Effector CD8-positive, alpha-beta T cell (primary cell): ENCODE measurements at places on chromosomes 2 and 18.

- DNase-seq, result no peak
Observed at GRCh38 chr2:217711188-217711587, 291.6 kb downstream of the TNS1 start.

DNA sequence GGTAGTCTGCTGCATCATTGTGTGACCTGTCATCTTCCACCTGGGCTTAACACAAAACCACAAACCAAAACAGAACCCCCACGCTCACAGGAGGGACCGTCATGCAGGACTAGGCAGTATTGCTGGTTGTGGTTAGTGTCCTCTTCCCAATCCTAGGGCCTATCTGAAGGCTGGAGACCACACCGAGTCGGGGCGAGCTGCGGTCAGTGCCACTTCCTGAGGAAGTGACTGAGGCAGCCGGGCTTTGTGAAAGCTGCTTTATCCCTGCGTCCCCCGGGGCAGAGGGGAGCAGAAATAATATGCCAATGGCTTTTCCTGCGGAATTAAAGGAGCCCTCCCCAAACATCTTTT is 22.9 kb downstream of the ZNF532 start:
- no peak for DNase-seq

DNA sequence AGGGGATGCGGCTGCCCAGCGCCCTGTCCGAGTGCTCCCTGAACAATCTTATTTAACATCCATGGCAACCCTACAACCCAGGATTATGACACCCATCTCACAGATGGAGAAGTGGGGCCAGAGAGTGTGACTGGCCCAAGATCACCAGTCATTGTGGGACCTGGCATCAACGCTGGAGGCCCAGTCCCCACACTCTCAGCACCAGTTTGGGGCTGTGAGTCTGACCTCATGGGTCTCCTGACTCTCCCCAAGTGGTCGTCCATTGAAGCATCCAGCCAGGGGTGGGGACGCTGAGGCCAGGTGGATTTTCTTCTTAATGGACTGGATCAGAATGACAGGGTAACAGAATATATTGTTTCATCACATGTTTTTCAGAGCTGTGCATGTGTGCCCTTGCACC is 24.5 kb downstream of the MAL start:
- DNase-seq, result no peak

DNA sequence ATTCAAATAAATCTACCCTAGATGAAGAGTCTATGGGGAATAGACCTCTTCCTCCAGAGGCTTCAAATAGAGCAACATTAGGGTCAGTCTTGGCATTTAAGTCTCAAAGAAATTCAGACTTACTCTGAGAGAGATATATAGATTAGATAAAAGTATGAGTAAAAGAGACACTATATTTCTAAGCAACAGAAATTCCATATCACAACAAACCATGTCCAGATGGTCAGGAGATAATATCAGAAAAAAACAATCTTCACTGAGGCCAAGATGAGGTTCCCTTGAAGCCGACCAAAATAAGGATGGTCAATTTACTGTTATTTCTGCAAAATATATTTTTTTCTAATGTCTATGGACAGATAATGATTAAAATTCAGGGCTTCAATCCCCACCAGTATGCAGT is 89.1 kb upstream of the NOSTRIN start:
- DNase-seq, result no peak

DNA sequence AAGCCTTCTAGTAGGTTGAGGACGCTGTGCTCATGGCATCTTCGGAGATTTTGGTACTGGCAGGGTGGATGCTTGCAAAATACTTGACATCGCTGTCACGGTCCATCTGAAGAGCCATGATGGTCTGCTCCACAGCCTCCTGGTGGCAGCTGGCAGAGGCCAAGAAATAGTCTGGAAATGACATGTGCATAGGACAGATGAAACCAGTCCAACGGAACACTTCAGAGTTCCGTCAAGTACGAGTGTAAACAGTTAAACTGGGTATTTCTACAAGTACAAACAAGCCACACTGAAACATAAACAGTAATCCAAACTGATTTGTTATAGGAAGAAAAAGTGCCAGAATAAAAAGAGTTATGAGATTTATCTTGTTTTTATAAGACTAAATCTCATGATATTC is 66.6 kb downstream of the PPP4R1 start:
- no peak for DNase-seq

DNA sequence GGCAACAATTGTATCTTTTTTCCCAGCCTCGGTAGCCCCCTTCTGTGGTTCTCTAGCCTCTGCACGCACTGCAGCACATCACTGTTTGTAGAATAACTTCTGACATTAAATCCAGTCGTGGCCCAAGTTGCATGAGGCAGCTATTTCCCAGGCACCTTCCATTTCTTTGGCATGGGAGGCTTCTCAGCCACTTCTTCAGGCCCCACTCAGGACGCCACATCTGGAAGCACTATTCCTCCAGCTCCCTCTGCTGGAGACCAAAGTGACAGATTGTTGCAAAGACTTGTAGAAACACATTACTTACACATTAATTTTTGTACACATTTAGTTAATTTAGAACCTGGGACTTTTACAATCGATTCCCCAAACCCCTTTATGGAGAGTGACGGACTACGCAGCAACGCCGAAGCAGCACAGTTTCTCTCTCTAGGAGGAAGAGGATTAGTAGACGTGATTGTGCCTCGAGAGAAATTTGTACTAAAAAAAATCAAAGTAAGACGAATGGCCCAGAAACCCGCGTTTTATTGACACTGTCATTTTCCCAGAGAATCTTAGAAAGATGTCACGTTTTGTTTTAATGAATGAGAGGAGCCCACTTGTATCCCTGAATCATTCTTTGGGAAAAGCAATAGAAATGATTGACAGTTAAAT is 57.8 kb upstream of the RGPD5 start:
- DNase-seq, result no peak

DNA sequence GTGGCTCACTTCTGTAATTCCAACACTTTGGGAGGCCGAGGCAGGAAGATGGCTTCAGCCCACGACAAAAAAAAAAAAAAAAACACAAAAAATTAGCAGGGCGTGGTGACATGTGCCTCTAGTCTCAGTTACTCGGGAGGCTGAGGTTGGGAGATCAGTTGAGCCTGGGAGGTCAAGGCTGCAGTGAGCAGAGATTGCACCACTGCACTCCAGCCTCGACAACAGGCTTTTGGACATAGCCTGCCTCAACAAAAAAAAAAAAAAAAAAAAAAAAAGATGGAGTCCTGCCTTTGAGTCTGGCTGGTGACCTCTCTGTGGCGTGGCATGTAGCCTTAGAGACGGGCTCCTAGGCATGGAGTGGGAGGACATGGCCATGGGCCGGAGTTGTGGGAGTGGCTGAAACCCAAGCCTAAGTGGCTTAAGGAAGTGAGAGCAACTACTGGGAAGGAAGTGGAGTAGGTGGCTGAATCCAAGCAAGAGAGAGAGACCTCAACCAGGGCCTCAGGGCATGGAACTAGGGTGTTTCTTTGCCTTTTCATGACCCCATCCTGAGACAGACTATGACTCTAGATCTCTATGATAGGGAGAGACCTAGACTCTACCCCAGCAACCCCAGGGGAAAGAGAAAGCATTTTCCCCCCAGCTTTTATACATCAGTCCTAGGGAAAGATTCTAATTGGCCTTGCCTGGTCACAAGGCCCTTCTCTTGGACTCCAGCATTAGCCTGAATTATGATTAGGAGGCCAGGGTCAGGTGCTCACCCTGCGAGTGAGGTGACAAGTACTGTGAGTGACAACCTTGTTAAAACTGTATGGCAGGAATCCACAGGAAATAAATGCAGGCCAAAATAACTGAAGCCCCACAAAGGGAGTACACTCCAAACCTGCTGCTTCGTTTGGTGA is 34.2 kb downstream of the NPAS2 start:
- no peak for DNase-seq

GRCh38 chr2:235784788-235785187 is 290.9 kb downstream of the AGAP1 start:
- DNase-seq, result no peak

GRCh38 chr2:237566401-237567235 is at the start of gene PRLH:
Gene PRLH (plus strand): TSS chr2:237566574. CDS start chr2:237566574, 0 bp downstream.
- no peak for DNase-seq

DNA sequence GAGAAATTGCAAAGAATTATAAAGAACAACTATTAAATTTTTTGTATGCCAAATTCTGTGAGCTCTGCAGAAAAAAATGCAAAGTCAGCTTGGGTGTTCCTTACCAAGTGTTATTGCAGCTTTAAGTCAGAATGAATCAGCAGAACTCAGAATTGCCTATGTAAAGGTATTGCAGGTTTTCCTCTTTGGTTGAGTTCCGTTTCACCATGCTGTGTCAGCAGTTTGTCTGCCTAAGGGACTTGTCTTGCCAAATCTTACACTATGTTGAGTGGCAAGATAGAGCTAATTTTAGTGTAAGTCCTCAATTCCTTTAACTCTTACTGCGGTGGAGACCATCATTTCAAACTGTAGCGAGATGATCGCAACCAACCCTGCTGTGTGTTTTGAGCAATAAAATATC is 38.8 kb downstream of the ADAM23 start:
- no peak for DNase-seq

GRCh38 chr2:227880460-227880859 is 9.0 kb downstream of the DAW1 start:
- DNase-seq, result no peak

- DNase-seq, result no peak
Observed at GRCh38 chr2:34602262-34602661, 1003.2 kb upstream of the FAM98A start.

- DNase-seq, result no peak
Observed at GRCh38 chr2:162795312-162795711, 43.3 kb downstream of the KCNH7 start.

DNA sequence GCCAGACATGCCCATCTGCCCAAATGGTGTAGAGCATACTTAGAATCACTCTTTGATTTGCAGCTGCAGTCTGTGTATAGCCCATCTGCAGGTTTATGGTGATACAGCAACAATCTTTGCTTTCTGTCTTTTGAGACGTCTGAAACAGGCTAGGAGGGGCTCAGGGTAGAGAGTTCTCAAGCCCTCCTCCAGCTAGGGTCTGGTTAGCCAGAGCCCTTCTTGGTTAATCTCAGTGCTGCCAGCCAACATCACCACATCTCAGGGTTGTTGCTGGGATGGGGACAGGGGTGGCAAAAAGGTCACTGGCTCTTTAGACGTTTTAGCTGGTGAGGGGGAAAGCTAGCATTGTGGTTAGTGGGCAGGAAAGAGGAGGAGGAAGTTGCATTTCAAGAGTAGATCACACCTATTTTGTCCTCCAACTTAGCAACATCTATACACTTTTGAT is 136.6 kb upstream of the ACAA2 start:
- no peak for DNase-seq
